ENCODE measurements at places on chromosomes 2 and 18.

DNA sequence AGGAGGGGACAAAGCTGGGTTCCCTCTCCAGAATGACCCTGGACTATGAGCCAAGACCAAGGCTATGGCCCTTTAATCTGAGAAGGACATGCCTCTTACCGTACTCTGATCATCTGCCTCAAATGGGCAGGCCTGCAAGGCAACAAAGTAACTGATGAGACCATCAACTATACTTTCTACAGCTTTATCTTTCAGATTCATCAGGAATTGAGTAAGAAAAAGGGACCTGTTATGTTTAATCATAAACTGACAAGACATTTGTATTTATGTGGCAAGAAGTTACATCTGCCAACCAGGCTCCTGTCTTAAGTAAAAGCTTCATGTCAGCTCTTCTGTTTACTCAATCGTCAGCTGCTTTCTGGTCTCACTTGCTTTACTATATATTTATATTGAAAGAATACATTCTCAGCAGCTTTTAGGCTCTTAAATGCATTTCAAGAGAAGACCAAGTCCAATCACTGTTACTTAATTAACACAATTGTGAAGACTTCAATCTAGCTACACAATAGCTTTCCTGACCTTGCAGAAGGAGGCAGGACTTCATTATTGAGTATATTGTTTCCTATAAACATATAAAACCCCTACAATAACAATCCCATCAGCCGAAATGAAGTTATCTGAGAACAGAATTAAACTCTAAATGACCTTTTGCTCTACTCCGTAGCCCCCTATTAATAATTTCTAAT is 163.8 kb downstream of the ETAA1 start:
- DNase-seq, result no peak

- DNase-seq, result no peak
These were observed 52.3 kb upstream of the ELOA2 start for GRCh38 chr18:47087676-47088075.

- no peak for DNase-seq
These were observed 66.6 kb downstream of the ACKR3 start for GRCh38 chr2:236636261-236636660.

- DNase-seq, result no peak
These were observed 77.3 kb downstream of the POLE4 start for GRCh38 chr2:75035444-75036353.

DNA sequence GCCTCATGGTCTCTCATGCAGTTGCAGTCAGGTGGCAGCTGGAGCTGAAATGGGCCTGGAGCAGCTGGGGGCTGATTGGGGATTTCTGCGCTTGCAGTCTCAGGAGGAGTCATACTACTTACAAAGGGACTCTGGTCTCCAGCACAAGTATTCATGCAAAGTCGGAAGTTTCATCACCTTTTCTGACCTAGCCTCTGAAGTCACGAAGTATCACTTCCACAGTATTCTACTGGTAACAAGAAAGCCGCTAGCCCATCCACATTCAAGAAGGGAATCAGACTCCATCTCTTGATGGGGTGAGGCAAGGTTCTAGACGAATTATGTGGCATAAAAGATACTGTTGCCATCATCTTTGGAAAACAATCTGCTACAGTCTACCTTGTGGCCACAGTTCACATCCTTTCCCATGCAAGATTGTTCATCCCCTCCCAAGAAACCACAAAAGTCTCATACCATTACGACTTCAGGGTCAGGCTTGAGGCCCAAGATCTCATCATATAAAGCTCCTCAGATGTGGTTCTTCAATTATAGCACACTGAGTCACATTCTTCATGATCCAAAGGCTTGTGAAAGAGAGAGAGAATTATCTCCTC is 95.3 kb downstream of the SMC6 start:
- no peak for DNase-seq

- DNase-seq, result no peak
These were observed 15.5 kb downstream of the CYP26B1 start for GRCh38 chr2:72131916-72132841.

DNA sequence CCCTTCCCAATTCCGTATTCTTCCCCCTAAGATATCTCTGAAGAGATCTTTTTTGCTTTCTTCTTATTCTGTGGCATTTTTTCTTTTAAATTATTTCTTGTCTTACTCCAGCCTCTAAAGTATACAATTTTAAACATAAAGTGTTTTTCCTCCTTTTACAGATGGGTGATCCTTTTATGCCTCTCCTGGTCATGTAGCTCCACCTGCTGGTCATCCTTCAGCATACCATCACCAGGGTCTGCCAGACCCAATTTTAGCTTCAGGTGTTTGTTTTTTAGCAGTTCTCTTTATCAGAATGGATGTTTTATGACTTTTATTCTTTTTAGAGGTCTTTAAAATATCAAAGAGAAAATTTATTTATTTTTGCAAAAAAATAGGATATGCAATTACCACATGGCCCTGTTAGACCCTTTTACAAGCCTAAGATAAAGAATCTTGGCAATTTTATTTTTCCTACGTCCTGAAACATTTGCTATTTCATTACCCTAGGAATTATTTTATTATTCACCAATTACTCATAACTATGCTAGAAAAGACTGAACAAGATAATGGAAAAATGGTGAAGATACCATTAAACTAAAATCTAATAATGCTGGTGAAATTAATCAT is 55.5 kb downstream of the PIGN start:
- peak; percentile 57 for DNase-seq

DNA sequence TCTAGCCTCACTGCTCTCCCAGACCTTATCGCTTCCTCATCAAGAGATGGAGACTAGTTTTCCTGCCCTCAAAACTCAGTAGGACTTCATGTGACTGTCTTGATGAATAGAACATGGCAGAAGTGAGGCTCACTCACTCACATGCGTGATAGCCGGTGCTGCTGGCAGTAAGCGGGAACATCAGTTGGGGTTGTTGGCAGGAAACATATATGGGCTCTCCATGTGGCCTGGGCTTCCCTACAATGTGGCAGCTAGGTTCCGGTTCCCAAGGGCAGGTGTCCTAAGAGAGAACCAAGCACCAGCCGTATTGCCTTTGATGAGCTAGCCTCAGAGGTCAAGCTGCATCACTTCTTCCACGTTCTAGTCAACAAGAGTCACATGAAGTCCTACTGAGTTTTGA is 15.2 kb upstream of the FAHD2A start:
- DNase-seq, result no peak

GRCh38 chr18:59957957-59958356 is 58.2 kb downstream of the PMAIP1 start:
- DNase-seq, result no peak

DNA sequence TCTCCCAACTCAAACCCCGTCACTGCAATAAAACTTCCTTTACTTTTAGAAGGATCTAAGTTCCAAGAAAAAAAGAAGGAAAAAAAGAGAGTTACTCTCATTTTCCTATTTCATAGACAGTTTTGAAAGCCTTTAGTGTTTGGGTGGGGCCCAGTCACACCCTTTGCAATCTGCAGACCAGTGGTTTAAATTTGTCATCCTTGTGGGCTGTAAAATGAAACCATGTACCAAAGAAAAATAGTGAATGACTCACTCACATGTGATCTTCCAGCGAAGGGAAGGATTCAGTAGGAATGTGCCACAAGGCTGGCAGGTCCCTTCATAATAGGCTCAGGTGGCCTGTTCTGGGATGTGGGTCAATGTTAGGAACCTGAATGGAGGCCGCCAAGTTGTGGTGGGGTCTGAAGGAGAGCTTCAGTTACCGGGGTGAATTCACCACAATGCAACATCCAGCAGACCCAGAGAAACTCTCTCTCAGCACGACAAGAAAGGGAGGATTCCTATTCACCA is 28.3 kb downstream of the ANXA4 start:
- no peak for DNase-seq

- no peak for DNase-seq
These were observed 300.4 kb downstream of the KCNS3 start for GRCh38 chr2:18178736-18179349.

- no peak for DNase-seq
These were observed 37.6 kb downstream of the PTPN18 start for GRCh38 chr2:130393318-130393910.

GRCh38 chr2:74578408-74578807 is 23.9 kb downstream of the DOK1 start:
- DNase-seq, result no peak

- DNase-seq, result no peak
These were observed 750 bp upstream of the RMP24 start for GRCh38 chr18:35971661-35972196.

DNA sequence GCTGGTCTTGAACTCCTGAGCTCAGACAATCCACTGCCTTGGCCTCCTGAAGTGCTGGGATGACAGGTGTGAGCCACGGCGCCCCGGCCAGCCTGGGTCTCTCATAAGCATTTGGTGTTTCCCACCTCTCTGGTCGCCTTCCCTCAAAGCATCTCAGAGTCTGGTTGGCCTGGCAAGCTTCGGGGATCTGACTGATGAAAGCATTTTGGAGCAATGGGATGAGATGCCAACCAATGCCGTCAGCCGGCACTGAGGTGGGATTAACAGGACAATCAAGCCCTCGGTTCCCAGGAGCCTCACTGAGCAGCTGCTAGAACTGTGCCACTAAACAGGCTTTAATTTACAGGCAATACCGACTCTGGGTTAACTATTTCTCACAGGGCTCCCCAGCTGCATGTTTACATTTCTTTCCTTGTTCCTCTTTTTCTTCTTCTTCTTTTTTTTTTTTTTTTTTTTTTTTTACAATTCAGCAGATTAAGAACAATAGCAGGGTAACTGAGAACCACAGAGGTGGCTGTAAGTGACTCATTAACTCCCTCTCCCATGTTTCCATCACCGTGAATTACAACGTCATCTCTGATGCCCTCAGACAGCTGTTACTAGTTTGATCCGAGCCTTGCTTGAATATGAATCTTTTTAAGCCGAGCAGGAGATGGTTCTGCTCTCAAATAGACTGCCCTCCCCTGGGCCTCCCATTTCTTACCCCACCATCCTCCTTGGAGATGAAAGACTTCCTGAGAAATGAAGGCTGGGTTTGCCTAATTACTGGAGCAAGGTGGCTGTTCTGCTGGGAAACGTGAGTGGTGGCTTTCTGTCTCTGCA is 37.9 kb downstream of the ODC1 start:
- DNase-seq, result no peak

GRCh38 chr2:224966613-224967012 is 75.7 kb downstream of the DOCK10 start:
- DNase-seq, result no peak

- DNase-seq, result no peak
These were observed 1399.1 kb upstream of the PIK3C3 start for GRCh38 chr18:40555914-40556313.

DNA sequence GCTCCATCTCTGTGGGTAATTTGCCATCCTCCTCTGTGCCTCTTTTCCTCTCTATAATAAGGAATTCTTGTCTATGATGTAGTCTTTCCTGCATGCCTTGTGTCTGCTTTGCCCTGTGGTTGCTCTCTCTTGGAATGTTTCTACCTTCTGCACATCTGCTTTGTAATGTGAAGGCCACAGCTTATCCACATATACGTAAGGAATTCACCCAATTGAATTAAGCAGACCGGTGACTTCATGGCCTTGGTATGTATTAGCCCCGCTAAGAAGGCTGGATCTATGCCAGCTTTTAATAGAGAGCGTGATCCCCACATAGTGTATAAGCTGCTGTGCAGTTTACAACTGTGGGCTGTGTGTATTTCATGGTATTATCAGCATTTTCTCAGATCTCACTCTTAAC is 274.7 kb downstream of the RNF144A start:
- no peak for DNase-seq

- no peak for DNase-seq
These were observed 10.2 kb downstream of the RAB10 start for GRCh38 chr2:26043862-26044696.

DNA sequence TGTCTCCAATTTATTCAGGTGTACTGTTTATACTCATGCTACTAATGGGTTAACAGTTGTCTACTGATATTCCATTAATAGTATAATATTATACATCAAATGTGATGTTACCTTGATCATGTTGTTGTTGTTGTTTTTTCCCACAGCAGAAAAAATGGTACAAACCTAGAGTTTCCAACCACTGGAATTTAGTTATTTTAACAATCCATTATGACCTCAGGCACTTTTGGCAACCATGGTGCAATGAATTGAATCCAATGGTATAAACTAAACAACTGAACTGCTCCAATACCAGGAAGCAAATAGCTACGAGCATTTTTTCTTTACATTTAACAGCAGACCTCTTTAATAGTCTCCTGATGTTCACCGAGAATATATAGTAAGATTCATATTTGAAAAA is 31.0 kb upstream of the C2orf66 start:
- no peak for DNase-seq

DNA sequence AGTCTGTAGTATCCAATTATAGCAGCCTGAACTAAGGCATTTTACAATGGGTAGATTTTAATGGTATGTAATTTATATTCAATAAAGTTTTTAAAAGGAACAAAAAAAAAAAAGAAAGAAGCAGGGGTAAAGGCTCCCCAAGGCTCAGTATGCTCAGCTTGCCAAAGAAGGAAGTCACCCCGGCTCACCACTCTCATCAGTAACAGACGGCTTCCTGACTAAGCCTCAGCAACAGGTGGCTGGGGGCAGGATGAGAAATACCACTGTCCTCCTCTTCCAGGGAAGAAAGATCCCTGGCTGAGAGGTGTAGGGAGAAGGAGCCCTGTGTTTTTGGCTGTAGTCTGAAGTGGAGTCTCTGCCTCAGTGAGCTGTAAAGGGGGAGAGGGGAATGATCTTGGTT is 121.2 kb downstream of the ARHGEF4 start:
- no peak for DNase-seq

Measured in stimulated activated CD4-positive, alpha-beta T cell treated with anti-CD3 and anti-CD28 coated beads, Interleukin-1b, Interleukin-23, amount 100 ng/mL, for 4 hours (primary cell).